Caki2 (cell line): ENCODE measurements at places on chromosomes 1 and 21.

GRCh38 chr1:210951279-210951678, 182.7 kb downstream of the KCNH1 start:
- DNase-seq: no peak

DNA sequence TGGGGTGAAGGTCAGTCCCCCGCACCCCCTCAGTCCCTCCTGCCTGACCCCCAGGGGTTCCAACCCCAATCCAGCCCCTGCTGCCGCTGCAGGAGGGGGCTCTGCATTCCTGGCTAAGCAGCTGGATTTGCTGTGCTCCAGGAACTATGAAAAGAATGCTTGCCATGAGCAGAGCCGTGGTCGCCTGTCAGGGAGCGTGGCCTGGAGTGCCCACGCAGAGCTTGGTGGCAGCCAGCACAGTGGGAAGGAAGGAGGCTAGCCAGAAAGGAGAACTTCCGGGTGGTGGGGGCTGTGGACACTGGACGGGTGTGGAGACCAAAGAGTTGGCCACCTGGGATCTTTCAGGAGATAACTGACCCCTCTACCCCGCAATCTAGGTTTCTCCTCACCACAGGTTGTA, 5.6 kb downstream of the COL8A2 start:
- no peak for DNase-seq

DNA sequence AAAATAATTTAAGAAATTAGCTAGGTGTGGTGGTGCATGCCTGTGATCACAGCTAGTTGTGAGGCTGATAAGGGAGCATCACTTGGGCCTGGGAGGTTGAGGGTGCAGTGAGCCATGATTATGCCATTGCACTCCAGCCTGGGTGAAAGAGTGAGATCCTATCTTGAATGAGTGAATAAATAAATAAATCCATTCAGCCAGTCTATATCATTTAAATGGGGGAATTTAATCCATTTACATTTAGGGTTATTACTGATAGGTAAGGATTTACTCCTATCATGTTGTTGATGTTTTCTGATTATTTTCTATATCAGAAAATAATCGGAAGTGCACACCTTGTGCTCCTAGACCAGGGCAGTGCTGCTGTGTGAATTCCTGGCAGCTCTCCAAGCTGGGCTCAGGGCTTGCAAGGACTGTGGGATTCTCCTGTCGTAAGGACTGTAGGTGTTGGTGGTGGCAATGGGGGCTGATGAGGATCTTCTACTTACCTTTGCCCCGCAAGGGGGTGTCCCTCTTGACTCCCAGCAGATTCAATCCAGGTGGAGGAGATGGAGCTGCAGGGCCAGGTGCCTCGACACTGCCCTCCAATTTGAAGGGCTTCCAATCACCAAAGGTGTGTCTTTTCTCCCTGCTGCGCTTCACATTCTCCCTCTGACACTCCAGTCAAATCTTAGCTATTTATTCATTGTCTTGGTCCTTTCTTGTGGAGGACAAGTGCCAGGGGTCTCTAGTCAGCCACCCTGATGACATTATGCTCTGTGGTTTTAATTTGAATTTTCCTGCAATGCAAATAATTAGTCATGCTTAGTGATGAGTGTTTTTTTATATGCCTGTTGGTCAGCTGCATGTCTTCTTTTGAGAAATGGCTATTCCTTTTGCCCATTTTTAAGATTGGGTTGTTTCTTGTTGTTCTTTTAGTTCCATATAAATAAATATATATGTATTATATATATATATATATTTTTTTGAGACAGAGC, 14.1 kb upstream of the TRAPPC10 start:
- DNase-seq: no peak

DNA sequence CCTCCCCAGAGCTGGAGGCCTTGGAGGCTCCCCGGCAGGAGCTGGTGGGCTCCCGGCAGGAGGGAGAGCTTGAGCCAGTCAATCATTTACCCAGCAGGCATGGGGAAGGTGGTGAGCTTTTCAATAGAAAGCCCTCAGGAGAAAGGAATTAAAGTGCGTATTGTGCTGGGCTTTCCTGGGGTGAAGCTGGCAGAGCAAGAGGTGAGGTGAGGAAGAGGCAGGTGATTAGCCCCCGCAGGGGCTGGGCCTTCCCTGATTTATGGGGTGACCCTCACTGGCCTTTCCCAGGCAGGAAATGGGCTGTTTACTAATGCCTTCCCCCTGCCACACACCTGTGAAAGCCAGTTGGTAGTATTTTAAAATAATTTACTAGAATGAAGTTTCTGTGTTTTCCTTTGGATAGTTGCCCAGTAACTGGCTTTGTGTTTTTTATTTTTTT, 25.8 kb downstream of the CLDN14 start:
- peak; percentile 65 for DNase-seq

GRCh38 chr1:180631194-180631765, 542 bp upstream of the XPR1 start:
- DNase-seq: no peak

DNA sequence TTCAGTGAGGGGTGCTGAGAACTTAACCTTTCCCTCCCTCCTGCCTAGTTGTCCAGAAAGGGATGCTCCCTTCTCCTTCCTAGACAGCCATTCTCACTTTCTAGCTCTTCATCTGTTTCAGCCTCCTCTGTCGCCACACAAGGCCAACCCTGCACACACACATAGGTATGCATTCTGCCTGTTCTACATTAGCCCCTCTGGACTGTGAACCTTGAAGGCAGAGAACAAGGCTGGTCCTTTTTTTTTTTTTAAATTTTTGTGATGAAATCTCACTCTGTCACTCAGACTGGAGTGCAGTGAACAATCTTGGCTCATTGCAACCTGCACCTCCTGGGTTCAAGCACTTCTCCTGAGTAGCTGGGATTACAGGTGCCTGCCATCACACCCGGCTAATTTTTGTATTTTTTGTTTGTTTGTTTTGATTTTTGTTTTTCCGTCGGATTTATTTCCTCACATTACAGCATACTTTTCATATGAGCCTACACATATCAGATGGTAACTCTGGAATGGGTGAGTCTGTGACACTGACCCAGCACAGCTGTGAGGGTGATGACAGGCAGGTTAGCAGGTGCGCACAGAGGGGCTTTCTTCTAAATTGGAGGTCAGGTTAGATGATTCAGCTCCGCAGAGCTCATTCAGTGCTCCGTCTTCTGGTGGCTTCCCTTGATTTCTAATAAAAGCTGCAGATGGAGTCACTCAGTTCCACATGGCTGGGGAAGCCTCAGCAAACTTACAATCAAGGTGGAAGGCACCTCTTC, 4.9 kb upstream of the AKR1A1 start:
- no peak for DNase-seq

GRCh38 chr1:22462928-22463327, 11.3 kb downstream of the ZBTB40 start:
- DNase-seq: no peak

DNA sequence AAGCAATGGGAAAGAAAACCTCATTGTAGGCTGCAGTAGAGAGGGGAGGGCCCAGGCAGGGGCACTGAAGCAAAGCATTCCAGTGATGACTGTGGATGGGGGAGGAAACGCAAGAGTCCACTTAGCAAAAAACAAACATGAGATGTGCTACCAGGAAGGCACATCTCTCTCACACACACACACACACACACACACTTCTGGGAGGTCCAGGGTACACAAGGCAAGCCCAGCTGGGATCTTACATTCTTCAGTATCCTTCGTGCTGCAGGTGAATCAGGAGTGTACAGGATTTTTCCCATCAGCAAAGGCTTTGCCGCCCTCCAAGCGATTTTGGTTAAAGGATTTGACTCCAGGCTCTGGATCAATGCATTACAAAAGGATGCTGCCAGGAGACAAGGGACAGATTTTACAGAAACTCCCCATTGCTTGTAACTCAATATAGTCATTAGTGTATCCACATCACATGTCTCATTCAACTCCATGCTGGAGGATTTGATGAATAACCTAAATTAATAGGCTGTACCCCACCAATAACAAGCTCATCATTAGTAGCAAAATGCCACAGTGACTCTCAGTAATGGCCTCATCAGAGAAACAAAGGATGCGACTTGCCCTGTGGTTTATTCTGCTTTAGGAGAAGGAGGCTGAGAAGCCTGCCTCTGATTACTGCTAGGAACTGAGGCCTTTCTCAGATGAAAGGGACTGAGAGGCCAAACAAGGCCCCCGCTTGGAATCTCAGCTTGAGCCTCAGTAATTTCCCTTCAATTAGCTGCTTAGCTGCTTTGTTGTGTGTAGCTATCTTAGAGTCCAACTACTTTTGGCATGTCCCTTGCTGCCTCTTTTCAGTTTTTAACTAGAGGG, 41.6 kb downstream of the ABCA4 start:
- peak; percentile 78 for DNase-seq

DNA sequence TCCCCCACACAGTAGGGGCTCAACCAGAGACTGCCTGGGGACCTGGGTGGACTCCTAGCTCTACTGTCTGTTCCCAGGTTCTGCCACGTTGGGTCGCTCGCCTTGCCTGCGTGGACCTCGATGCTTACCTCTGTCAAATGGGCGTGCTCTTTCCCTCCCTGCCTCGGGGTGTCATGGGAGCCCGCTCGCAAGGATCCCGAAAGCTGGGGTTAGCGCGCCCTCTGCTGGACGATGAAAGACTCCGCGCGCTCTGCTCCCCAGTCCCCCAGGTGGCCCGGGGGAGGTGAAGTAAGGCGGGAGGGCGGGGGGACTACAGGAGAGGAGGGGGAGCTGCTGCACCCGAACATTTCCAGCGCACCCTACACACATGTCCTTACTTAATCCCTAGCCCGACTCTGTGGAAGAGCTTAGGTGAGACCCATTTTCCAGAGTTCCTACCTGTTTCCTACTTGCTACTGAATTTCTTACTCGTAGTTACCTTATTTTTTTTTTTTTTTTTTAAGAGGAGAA, 2.3 kb upstream of the BSND start:
- DNase-seq: peak; percentile 29

- DNase-seq: no peak
Observed at GRCh38 chr1:162487241-162487640, 10.4 kb upstream of the UHMK1 start.
